Mesothelial cell of epicardium (in vitro differentiated cells): ENCODE measurements at places on chromosomes 3 and 15.

GRCh38 chr15:33506781-33507296 lies 196.1 kb downstream of the RYR3 start:
- DNase-seq = no peak

- DNase-seq = no peak
Measured at GRCh38 chr3:40979962-40980361, 219.3 kb upstream of the CTNNB1 start.

DNA sequence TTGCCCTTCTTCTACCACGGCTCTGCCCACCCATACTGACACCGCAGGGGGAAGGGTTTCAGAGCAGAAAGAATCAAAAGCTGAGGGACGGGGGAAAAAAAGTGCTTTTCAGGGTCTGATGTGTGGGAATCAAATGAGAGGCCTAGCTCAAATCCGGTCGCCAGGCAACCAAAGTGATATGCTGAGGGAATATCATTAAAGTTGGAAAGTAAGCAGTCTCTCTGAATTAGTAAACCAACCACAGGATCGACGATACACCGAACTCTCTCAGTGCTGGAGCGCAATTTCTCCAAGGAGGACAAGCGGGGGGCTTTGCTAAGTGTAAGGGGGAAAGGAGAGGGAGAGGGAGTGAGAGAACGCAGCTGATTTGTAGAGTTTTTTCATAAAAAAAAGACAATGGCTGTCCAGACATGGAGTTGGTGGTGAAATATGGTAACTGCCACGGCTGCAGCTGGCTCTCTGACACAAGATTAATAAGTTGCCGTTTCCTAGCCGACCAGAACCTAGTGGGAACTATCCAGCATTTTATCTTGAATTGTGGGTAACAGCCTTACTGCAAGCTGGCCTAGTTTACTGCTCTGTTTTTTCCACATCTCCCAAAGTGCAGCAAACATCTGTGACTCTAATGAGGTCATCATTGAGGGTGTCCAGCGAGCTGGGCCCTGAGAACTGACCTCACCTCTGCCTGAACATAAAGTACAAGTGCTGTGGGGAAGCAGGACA lies 530.2 kb downstream of the SOX2 start:
- DNase-seq = no peak

- no peak for DNase-seq
Measured at GRCh38 chr3:69371816-69372215, 14.1 kb downstream of the FRMD4B start.

DNA sequence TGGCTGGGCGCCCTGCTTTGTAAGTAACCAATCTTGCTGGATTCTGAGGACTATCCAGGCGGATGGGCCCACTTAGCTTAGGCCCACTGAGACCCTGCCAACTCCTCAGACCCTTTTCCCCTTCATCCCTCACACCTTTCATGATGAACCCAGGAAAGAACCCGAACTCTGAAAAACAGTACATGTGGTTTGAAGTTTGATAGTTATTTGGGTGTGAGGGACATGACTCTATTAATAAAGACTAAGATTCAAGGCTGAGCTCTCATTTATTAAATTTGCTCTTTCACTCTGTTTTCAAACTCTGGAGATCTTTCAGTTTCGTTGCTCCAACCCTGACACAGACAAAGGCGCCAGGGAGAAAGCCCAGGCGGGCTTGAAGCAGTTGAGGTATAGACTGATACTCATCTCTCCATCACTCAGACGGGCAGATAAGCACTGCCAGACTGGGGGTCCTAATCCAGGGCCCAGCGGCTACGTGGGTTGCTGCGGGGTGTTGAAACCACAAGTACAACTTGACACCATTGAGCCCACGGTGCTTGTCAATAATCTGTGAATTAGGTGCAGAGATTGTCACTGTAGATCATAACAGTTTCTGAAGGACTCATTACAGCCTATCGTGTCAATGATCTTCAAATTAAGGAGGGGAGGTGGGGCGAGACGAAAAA lies 7.2 kb upstream of the SOX2 start:
- DNase-seq = no peak

DNA sequence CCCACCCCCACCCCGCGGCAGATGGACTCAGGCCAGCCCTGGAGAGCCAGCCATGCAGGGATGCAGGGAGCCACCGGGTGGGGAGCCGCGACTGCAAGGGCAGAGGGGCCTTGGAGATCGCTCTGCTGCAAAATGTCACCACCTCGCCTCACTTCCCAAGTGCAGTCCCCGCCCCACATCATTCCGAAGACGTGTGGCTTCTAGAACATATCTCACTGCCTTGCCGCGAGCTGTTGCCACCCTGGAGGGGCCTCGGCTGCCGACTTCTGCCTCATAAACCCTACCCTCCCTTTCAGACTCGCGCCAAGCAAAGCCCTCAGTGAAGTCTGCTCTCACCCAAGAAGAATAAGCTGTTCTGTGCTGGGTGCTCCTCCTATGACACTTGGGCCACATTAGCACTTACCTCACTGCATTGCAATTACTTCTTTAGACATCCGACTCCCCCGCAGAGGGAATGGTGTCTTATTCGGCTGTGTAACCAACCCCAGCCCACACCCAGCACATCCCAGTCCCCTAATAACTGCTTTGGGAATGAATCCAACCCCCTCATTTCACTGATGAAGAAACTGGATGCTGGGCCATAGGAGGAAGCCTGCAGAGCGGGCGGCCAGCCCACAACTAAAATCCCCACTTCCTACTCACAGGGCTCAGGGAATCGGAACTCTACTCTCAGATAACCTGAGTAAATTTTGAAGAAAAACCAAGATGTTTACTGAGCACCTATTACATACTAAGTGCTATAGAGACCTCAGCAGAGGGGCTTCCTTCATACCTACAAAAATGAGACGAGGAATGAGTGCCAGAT lies 8.6 kb downstream of the TLE3 start:
- no peak for DNase-seq

GRCh38 chr3:134464064-134464688 lies 21.6 kb downstream of the ANAPC13 start:
- peak; percentile 89 for DNase-seq

DNA sequence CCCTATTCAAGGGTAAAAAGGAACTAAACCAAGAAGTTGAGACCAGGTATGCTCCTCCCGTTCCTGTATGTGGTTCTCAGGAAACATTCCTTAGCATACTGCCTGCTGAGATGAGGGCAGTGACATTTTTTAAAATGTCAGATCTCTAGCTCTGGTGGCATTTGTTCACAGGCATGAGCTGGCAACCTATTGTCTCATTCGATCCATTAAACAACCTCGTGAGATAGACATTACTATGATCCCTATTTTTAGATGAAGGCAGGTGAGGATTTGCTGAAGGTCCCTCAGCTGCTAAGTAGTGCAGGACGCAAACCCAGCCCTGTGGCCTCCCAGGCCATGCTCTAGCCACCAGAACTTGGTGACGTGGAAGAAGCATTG lies 74.9 kb downstream of the SIDT1 start:
- DNase-seq = no peak

DNA sequence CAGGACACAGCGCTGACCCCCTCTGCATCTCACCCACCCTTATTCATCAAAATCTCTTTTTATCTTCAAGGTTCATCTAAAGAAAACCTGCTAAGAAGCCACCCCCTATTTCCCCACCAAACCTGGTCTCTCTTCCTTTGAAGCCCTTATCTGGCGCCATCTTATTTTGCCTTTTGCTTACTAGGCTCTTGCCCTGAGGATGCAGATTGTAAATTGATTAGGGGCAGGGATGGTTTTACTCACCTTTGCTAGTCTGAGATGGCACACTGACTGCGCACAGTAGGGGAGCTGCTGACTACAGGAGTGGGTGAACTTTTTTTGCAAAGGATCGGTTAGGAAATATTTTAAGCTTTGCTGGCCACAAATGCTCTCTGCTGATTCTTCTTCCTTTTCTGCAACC lies 78.9 kb upstream of the BHLHE40 start:
- no peak for DNase-seq

DNA sequence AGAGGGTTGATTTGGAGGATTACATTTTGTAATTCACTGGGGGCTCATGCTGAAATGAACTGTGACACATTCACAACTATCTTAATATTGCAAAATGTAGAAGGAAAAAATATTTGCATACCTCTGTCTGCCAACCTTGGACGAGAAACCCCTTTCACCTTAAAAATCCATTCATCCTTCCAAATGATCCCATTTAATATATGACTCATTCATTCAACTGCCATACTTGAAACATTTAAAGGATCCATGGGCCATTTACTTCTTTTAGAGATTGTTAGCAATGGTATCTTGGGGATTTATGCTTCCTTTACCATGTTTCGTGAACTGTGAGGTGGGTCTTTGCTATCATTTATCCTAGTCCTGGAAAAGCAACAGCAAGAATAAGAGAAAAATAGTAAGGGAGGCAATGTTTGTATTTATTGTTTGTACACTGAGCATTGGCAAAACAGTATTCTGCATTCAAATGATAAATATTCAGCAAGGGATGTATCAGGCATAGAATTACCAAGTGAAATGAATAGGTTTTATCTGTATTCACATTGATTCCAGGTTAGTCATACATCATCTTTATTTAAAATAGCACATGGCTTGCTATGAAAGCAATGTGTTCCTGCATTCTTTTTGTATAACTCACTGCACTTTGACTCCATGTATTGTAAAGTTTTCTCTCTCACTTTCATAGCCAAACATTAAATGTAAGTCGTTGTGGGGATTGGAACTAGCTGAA lies 378.1 kb downstream of the NSUN3 start:
- DNase-seq = no peak

- no peak for DNase-seq
Measured at GRCh38 chr3:64104006-64104405, 80.7 kb upstream of the PSMD6 start.

- DNase-seq = no peak
Measured at GRCh38 chr3:23920151-23920655, 3.3 kb downstream of the RPL15 start.

- no peak for DNase-seq
Measured at GRCh38 chr3:65497846-65498245, 540.9 kb downstream of the MAGI1 start.

DNA sequence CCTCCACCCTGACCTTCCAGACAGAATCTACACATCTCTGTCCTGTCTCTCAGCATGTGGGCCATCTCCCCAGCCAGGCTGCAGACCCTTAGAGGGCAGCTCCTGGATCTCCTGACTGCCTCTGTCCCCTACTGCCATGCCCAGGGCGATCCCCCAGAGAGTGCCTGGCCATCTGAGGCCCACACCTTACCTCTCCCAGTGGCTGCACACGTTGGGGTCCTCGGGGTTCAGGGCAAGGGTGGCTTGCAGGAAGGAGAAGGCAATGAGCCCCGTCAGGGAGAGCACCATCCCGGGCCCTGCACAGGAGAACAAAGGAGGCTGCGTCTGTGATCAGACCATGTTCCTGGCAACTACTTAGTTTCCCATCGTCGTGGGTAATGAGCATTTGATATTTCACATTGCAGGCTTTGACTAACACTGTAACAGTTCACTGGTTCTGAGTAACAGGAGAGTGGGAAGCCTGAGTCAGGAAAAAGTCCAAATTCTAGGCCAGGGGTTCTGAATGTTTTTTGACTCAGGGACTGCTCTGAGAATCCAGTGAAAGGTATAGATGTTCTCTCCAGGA lies 125.4 kb downstream of the MEGF11 start:
- DNase-seq = no peak

DNA sequence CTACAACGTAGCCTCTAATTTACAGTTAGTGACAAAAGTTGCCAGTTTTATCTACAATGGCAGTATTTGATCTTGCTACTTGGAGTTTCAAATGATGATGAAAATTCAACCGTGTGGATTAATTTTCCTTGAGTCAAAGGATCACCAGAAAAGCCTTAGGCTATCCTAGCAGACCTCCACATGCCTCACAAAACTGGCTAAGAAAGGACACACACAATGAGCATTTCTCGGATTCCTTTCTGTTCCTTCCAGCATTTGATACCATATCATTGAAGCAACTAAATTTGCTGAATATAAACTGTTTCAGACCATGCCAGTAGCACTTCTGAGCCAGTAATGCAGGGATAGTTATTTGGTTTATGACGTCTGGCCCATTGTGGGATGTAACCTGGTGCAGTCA lies 587.4 kb upstream of the MDFIC2 start:
- DNase-seq = no peak

DNA sequence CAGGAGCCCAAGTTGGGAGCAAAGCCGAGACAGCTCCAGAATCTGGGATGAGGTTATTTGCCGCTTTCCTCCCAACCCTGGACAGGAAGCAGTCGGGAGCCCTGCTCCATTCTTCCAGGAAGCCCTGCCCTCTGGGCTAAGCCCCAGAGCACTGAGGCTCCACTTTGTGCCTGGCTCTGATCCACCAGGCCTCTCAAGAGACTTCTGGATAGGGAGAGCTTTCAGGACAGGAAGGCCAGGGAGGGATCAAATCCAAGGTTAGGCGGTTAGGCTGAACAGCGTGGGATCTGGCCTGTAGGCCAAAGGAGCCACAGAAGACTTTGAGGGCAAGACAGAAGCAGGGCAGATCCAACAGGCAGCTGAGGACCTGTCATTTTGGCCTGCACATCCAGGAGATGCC lies 835 bp downstream of the STOML1 start:
- DNase-seq = no peak

DNA sequence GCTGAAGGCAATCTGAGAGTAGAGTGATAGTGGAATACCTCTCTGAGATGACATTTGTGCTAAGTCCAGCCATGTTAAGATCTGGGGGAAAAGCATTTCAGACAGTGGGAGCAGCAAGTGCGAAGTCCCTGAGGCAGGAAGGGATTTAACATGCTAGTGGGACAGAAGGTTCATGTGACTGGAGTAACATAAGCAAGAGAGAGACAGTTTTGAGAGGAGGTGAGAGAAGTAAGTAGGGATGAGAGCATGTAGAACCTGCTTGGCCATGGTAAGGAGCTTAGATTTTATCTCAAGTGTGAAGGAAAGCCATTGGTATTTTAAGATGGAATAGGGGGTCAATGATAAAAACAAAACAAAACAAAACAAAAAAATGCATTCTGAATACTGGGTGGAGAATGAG lies 358.6 kb upstream of the KCNH8 start:
- DNase-seq = no peak

- DNase-seq = no peak
Measured at GRCh38 chr3:8825153-8825825, 55.9 kb upstream of the OXTR start.

GRCh38 chr15:40069178-40070165 lies 30.5 kb upstream of the SRP14 start:
- no peak for DNase-seq

- no peak for DNase-seq
Measured at GRCh38 chr3:146524961-146525360, 19.4 kb downstream of the PLSCR1 start.

- no peak for DNase-seq
Measured at GRCh38 chr3:22016197-22016596, 265.2 kb upstream of the ZNF385D start.
